ENCODE measurements at places on chromosomes 4 and X.

DNA sequence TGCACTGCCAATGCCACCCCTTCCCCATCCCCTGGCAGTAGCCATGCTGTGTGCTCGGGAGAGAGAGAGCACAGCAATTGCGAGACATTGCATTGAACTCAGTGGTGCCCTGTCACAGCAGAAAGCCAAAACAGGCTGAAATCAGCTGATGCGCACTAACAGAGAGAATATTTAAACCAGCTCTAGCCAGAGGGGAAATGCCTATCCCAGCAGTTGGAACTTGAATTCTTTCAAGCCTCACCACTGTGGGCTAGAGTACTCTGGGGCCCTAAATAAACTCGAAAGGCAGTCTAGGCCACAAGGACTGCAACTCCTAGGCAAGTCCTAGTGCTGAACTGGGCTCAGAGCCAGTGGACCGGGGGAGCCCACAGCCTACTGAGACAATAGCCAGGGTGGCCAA lies 17.7 kb upstream of the RP2 start:
- DNase-seq = peak; percentile 85

GRCh38 chr4:84596826-84597225 lies 13.9 kb downstream of the CDS1 start:
- DNase-seq = peak; percentile 30

DNA sequence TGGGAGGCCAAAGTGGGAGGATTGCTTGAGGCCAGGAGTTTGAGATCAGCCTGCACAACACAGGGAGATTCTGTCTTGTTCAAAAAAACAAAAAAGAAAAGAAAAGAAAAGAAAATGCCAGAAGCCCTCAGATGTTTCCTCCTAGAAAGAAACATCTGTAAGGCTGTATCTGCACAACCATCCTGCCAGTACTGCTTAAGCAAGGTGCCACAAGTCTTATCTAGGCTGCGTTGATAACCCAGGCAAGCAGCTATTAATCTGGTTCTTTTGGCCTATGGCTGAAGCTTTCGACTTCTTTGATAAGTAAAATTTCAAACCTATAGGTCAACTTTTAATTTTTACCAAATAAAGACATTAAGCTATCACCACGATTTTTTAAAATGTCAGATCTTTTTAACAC lies 3.1 kb downstream of the COX18 start:
- no peak for DNase-seq

- no peak for DNase-seq
Measured at GRCh38 chrX:78624962-78625909, 33.9 kb downstream of the RTL3 start.

DNA sequence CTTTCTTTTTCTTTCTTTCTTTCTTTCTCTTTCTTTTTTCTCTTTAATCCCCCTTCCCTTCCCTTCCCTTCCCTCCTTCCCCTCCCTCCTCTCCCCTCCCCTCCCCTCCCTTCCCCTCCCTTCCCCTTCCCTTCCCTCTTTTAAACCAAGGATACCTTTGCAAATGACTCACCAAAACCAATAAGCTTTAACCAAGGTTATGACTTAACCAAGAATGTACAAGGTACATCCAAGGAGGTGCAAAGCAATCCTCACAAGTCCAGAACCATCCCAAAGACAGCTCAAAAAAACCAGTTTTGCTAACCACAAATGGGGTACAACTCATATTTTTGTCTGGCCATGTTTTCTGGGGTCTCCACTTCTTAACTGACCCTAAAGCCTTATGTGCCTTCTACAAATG lies 174.7 kb upstream of the PPP1R2C start:
- DNase-seq = no peak

- no peak for DNase-seq
Measured at GRCh38 chr4:70556856-70557255, 35.2 kb upstream of the AMBN start.

- DNase-seq = peak; percentile 72
Measured at GRCh38 chr4:182555997-182556418, 312.8 kb downstream of the TENM3 start.

GRCh38 chr4:176726803-176727202 lies 65.9 kb downstream of the VEGFC start:
- no peak for DNase-seq

DNA sequence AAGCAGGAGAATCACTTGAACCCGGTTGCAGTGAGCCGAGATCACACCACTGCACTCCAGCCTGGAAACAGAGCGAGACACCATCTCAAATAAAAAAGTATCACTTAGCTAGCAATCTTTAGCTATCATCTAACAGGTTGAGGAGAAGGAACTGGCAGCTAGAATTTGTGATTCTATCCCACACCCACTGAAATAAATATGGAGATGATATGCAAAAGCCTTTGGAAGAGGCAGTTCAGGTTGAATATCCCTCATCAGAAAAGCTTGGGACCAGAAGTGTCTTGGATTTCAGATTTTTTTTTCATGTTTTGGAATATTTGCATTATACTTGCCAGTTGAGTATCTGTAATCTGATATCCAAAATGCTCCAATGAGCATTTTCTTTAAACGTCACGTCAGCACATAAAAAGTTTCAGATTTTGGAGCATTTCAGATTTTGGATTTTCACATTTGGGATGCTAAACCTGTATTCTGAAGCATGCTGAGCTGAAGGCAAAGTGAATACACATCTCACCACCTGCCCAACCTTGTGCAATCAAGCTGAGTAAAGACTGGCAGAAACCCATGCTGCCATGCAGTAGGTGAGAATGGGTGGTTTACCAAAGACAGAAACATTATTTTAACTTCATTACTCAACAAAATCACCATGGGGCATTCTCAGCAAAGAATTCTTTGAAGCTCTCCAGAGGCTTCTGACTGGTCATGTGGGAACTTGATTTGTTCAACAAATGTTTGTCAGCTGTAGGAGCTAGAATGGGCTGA lies 159.3 kb downstream of the SH3KBP1 start:
- no peak for DNase-seq

GRCh38 chr4:177348348-177348747 lies 38.7 kb downstream of the NEIL3 start:
- no peak for DNase-seq

All from ELF-1 (cell line).